ENCODE measurements at places on chromosomes 5 and 9. TPM values are rescaled to one million over a fixed set of nuclear protein-coding genes. Genes with fewer than 3 reads are reported as not detected.

GRCh38 chr5:32420506-32420905, 24.0 kb downstream of the ZFR start:
- no peaks in the 10 kb centered on the region for H3K4me1 ChIP-seq
- peaks cover 16% of the 10 kb centered on the region for H3K36me3 ChIP-seq
- no peaks in the 10 kb centered on the region for H3K27me3 ChIP-seq
- DNase-seq = no peak
- H3K4me3 ChIP-seq = no peak overlapping the region
- no peak overlapping the region for H3K27ac ChIP-seq

GRCh38 chr5:54226215-54226614, 84.2 kb downstream of the ARL15 start:
- no peaks in the 10 kb centered on the region for H3K27me3 ChIP-seq
- no peak overlapping the region for H3K4me3 ChIP-seq
- no peaks in the 10 kb centered on the region for H3K36me3 ChIP-seq

DNA sequence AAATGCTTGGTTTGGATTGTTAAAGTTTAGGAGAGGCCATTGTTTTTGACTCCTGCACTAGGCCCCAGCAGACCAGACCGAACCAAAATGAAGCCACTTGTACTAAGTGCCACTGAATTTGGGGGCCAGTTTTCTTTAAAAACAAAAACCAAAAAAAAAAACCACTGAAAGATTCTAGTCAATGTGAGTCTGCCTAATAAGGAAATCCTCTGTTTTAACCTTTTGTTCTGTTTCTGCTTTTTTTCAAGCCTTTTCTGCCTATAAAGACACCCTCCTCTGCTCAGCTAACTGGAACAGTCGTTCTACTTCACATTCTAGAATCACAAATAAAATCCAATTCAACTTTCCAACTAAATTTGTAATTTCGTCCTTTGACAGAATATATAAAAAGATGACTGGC, 64.9 kb downstream of the SERINC5 start:
- H3K27ac ChIP-seq = no peak overlapping the region
- no peaks in the 10 kb centered on the region for H3K27me3 ChIP-seq
- no peak for DNase-seq
- no peaks in the 10 kb centered on the region for H3K36me3 ChIP-seq
- H3K4me3 ChIP-seq = no peak overlapping the region

GRCh38 chr9:85249313-85249621, 492.5 kb downstream of the AGTPBP1 start:
- DNase-seq = no peak
- no peaks in the 10 kb centered on the region for H3K4me1 ChIP-seq
- H3K36me3 ChIP-seq = no peaks in the 10 kb centered on the region
- no peak overlapping the region for H3K4me3 ChIP-seq
- no peak overlapping the region for H3K27ac ChIP-seq
- peaks cover 6% of the 10 kb centered on the region for H3K27me3 ChIP-seq

- no peaks in the 10 kb centered on the region for H3K27me3 ChIP-seq
- no peak overlapping the region for H3K4me3 ChIP-seq
- no peak overlapping the region for H3K27ac ChIP-seq
- peak; percentile 9 for DNase-seq
- H3K36me3 ChIP-seq = no peaks in the 10 kb centered on the region
These were observed 30.3 kb upstream of the MAST4 start for GRCh38 chr5:66565878-66566277.

GRCh38 chr5:76582230-76583162, 40.7 kb downstream of the F2RL2 start:
- no peaks in the 10 kb centered on the region for H3K36me3 ChIP-seq
- no peak overlapping the region for H3K27ac ChIP-seq
- DNase-seq = no peak
- no peak overlapping the region for H3K4me3 ChIP-seq
- H3K4me1 ChIP-seq = peaks cover 5% of the 10 kb centered on the region

- H3K27ac ChIP-seq = no peak overlapping the region
- no peaks in the 10 kb centered on the region for H3K36me3 ChIP-seq
- H3K4me3 ChIP-seq = no peak overlapping the region
- no peaks in the 10 kb centered on the region for H3K27me3 ChIP-seq
- DNase-seq = no peak
- no peaks in the 10 kb centered on the region for H3K4me1 ChIP-seq
These were observed 153.1 kb upstream of the ELL2 start for GRCh38 chr5:96114736-96115135.

SLC6A3 gene
- not detected for total RNA-seq

FOXD4L3 gene
- total RNA-seq = not detected

Measured in A673 (cell line).